IMR-90 (cell line): ENCODE measurements at places on chromosomes 4 and X.

GRCh38 chr4:98573791-98574190 is 84.6 kb downstream of the TSPAN5 start:
- no peak for DNase-seq

- no peak for DNase-seq
These were observed 384.8 kb downstream of the PPP4R3C start for GRCh38 chrX:27078371-27078770.

GRCh38 chrX:84724576-84724975 is 222.3 kb upstream of the HDX start:
- DNase-seq, result no peak

GRCh38 chr4:108322497-108322896 is 153.8 kb upstream of the LEF1 start:
- DNase-seq, result no peak

DNA sequence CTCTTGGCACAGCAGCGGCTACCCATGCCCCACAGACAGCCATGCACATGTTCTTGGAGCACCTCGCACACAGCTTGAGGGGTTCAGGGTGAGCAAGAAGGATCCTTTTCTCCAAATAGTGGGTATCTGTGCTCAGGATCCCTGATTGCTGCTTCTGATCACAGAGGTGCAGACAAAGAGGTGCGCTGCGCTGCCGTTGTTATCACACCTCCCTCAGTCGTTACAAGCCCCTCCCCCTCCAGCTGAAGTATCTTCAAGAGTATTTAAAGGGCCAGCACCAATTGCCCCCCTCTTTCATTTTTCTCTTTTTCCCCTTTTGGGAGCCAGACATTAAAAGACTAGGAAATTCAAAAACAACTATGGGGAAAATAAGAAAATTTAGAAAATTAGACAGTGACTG is 44.3 kb downstream of the NELFA start:
- DNase-seq, result no peak

DNA sequence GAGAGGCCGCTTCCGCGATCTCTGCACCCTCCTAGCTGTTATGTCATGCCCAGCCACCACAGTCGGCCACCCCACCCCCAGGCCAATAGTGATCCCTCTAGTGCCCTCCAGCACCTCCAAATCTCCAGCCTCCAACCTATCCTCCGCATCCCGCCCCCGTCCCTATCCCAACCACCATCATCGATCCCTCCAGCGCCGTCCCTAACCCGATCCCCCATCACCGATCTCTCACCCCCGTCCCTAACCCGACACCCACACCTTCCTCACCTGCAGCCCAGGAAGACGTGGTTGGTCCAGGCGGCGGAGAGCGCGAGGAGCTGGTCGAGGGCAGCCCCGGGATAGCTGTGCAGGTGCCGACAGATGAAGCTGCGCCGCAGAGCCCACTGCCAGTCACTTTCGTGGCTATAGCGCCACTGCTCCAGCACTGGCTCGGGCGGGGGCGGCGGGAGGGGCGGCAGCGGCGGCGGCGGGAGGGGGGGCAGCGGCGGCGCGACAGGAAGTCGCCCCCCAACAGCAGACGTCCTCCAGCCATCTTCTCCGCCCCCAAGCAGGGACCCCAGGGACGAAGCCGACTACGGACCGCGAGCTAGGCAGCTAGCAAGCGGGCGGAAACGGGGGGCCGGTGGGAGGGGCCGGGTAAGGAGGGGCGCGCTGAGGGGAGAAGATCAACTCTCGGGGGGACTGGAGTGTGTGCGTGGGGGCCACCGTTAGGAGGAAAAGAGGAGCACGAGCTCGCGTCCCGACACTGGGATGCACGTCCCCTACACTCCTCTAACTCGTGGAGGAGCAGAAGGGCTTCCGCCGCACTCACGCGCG is 552 bp downstream of the NKRF start:
- no peak for DNase-seq
